Hindlimb muscle (tissue), 1 donor: ENCODE measurements at places on chromosomes 16 and 17.

DNA sequence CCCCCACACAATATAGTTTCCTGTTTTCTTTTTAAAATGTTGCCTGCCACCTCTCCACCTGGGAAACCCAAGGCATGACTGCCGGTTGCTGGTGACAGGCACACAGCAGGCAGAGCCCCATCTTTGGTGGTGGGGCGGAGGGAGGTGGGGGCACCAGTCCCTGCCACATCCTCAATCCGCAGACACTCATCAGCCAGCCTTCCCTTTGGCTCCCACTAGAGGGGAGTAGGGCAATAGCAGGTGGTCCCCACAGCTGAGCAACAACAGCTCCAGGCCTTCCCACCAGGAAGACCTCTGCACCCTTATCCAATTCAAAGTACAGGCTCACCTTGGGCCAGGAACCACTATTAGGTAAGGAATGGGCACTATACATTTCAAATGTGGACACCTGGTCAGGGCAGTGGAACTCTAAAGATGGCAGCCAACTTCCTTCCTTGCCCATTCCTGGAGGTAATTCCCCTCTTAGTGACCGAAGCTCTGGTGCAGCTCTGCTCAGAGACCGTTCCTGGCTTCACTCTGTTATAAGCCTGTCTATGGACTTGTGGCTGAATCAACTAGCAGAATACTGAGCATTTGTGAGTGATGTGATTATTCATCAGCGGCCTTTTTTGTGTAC lies 13.9 kb downstream of the RECQL5 start:
- DNase-seq, result no peak

- DNase-seq, result no peak
Measured at GRCh38 chr16:86626966-86627365, 48.6 kb downstream of the FOXL1 start.

DNA sequence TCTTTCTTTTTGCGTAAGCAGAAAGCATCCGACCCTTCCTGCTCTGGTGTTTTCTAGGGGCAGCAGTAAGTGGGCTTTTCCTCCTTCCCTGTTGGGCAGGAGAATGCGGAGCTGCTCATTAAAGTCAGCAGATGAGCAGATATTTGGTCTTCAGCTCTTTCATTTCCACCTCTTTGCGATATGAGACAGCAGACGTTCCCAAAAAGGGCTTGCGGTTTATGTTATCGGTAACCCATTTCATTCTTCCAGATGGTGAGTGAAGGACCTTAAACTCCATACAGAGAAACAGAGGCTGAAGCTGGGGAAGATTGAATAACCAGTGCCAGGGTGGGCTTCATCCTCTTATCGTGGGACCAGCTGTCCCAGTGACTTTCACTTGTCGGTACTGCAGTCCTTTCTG lies 40.7 kb downstream of the KSR1 start:
- DNase-seq, result no peak

DNA sequence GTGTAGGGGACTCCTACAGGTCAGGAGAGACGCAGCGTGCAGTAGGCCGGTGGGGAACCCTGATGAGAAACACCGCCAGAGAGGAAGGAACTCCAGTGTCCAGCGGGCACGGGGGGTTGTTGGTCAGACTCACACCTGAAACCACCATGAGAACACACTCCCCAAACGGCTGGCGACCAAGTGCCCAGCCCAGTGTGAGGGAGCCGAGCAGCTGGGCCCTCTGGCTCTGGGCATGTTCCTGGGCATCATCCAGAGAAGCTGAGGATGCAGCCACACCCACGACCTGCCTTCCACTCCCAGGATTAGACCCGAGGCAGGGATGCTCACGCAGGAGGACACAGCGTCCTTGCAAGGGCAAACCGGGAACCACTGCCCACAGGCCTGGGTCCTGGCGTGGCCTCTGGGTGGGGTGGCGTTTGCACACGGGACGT lies 108.3 kb upstream of the ZNF750 start:
- DNase-seq, result no peak
